ENCODE measurements at places on chromosomes 1 and 21. TPM values are rescaled to one million over a fixed set of nuclear protein-coding genes. Genes with fewer than 3 reads are reported as not detected.

The PPIE gene
- 42.6 TPM for total RNA-seq

GRCh38 chr1:41492341-41492848, 7.9 kb upstream of the EDN2 start:
- peak; percentile 31 for DNase-seq

The ADAM30 gene
- total RNA-seq, result not detected

GRCh38 chr1:233245191-233245765, 50.2 kb downstream of the PCNX2 start:
- DNase-seq, result no peak

GRCh38 chr1:83641206-83641658, 357.7 kb downstream of the TTLL7 start:
- DNase-seq, result no peak

DNA sequence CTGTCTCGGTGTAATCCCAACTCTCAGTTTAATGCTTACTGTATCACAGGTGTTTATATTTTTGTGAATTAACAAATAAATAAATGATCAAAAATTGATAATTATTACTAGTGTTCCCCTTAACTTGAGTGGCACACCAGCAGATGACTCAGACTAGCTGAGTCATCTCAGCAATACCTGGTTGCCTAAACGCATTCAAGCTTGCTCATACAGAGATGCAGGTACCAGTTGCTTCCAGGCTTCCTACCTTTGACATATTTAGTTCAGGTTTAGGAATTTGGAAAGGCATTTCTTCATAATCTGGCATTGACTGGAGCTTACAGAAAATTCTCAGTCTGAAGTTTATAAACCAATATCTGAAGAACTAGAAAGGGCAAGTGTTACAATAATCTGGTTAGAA, 78.9 kb upstream of the LMO4 start:
- DNase-seq, result no peak

GRCh38 chr1:201631037-201631436, 92.1 kb downstream of the NAV1 start:
- DNase-seq, result no peak

The CYP4A22 gene
- total RNA-seq, result not detected

DNA sequence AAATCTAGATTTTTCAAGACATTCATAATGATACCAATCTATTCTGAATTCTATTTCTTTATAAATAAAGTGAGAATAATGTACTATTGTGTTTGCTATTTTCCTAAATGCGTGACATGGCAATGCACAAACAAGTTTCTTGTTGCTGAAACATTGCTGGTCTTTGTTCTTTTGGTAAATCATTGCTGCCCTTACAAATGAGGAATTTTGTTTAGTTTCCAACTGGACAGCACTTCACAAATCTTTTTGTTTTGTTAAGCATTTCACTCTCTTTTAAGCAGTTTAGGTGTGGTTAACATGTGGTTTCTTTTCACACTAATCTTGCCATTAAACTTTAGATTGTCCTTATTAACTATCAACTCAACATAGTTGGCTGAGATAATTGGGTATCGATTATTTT, 94.6 kb downstream of the LRRC7 start:
- no peak for DNase-seq

The FMO1 gene
- total RNA-seq, result not detected

DNA sequence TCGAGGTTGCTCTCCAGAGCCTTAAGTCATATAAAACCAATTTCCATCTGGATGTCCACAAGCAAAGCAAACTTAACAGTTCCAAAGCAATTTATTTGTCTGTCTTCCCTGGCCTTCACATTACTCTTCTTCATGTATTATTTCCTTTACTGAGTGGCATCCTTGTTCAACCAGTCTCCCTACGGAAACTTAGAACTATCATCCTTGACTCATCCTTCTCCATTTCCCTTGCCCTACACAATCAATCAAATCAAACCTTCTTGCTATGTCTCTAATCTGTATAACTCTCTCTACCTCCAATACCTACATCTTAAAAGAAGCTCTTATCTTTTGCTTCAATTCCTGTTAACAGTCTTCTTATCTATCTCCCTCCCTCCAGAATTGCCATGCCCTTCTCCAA, 25.4 kb downstream of the EGLN1 start:
- no peak for DNase-seq

- no peak for DNase-seq
These were observed 30.4 kb downstream of the TTC13 start for GRCh38 chr1:230948301-230948700.

- no peak for DNase-seq
These were observed 3.2 kb downstream of the TEX35 start for GRCh38 chr1:178516110-178516509.

DNA sequence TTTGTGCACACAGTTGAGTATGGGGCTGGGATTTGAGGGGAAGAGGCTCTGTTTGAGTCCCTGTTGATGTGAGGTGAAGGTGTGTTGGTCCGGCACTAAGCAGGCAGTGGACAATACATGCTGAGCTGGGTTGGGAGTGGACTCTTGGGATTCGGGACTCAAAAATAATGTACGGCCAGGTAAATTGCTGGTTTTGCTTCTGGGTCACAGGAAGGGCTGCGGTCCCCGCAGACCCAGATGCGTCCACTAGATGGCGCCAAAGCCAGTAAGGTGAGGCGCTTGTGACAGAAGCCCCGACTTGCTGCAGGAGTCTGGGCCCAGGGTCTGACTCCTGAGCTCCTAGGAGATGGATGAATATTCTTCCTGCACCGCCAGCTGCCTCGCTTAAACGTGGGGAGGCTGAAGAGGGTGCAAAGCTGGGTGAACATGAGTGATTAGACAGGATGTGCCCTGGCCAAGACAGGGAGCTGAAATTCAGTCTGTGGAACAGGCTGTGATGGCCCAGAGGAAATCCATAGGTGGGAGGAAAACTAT, 61.4 kb downstream of the ACBD3 start:
- peak; percentile 82 for DNase-seq

The USH2A gene
- not detected for total RNA-seq

The HRNR gene
- total RNA-seq, result not detected

DNA sequence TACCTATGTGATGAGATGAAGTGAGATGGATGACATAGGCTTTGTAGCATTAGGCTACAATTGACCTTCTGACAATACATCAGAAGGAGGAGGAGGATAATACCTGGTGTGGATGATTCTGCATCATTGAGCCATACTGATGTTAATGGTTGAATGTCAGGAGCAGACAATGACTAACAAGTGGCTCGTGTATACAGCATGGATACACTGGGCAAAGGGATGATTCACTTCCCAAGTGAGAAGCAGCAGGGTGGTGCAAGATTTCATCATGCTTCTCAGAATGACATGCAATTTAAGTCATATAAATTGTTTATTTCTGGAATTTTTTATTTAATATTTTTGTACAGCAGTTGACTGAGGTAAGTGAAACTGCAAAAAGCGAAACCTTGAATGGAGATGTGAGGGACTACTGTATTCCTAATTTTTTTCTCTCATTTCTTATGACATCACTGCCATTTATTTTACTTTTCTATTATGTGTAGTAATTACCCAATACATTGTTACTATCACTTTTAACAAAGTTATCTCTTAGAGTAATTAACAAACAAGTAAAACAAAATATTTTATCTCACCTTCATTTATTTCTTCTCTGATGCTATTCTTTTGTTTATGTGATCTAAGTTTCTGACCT, 34.4 kb upstream of the COP1 start:
- DNase-seq, result peak; percentile 24

DNA sequence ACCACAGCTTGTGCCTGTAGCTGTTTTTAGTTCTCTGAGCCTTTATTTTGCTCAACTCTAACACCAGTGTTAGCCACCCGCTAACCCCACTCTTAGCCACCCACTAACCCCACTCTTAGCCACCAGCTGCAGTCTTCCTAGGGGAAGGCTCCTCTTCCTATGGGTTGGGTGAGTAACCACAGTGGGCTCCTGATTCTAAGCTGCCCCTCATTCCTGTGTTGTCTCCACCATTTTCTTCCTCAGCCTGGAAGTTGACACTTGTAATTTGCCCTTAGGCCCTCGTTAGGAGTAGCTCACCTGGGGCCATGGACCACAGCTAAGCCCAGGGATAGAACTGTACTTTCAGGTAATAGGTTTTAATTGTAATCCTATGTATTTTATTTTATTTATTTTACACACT, 782.9 kb upstream of the TPTE start:
- no peak for DNase-seq

DNA sequence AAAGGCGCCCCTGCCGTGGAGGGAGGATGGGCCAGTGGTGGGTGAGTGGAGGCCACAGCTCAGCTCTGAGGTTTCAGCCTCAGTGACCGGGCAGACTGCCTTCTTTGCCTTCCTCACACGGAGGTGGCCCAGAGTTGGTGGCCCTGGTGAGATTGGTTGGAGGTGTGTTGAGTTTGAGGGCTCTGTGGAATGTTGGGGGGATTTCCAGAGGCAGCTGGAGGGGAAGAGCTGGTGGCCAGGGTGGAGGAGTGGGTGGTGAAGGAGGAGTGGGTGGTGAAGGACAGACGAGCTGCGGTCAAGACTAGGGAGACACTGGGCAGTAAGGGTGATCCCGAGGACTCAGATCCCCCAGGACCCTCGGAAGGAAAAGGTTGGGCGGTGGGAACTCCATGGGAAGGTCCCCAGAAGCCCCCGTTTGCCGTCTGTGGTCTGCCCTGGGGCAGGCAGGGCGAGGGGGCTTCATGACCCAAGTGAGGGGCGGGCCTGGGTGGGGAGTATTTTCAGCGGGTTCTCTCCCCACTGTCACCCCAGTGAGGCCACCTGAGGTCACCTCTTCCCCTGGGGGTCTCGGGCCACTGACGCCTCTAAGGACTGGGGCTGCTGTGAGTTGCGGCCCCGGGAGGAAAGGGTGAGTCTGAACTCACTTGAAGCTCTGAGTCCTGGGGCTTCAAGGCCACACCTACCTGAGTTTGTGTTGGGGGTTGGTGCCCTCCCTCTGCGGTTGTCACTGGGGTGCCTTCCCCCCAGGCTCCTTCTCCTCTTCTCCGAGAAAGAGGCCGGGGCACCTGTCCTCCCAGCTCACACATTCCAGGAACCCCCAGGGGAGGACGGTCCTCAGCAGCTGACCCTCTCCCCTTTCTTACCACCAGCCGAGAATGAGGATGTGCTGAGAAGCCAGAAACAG, 22.7 kb upstream of the PIK3CD start:
- DNase-seq, result no peak

The OR2AK2 gene
- total RNA-seq, result not detected

- DNase-seq, result peak; percentile 39
These were observed 33.3 kb upstream of the KCNE1 start for GRCh38 chr21:34545079-34545884.

GRCh38 chr1:7860130-7860529, 7.3 kb upstream of the UTS2 start:
- no peak for DNase-seq

DNA sequence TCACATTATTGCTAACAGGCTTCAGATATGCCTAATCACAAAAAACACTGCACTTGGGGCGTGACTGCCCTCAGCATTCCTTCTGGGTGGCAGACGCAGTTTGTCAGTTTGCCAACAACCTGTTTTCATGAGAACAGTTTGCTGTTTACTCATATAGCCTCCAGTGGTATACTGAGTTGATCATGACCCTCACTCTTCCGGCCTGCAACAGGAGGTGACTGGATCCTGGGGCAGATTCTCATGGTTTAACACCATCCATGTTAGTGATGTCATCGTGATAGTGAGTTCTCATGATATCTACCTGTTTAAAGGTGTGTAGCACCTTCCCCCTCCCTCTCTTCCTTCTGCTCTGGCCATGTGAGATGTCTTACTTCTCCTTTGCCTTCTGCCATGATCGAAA, 555.2 kb downstream of the PLPP3 start:
- DNase-seq, result no peak

DNA sequence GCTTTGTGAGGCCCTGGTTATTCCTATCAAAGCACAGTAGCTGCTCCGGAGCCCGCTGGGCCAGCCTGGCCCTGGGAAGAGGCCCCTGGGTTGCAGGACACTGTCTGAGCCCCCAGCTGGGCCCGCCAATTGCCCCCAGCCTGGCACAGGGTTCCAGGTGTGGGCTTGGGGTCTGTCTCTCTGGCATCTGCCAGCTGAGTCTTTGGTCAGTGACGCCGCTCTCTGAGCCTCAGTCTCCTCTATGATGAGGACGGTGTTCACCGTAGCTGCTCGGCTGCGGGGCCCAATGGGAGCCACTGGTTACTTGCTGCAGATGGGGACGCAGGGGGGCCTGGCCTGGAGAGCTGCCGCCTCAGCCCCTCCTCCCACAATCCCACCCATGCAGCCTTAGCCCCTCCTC, 41.0 kb downstream of the TP73 start:
- DNase-seq, result no peak

The RAB42 gene
- total RNA-seq, result 1.2 TPM

DNA sequence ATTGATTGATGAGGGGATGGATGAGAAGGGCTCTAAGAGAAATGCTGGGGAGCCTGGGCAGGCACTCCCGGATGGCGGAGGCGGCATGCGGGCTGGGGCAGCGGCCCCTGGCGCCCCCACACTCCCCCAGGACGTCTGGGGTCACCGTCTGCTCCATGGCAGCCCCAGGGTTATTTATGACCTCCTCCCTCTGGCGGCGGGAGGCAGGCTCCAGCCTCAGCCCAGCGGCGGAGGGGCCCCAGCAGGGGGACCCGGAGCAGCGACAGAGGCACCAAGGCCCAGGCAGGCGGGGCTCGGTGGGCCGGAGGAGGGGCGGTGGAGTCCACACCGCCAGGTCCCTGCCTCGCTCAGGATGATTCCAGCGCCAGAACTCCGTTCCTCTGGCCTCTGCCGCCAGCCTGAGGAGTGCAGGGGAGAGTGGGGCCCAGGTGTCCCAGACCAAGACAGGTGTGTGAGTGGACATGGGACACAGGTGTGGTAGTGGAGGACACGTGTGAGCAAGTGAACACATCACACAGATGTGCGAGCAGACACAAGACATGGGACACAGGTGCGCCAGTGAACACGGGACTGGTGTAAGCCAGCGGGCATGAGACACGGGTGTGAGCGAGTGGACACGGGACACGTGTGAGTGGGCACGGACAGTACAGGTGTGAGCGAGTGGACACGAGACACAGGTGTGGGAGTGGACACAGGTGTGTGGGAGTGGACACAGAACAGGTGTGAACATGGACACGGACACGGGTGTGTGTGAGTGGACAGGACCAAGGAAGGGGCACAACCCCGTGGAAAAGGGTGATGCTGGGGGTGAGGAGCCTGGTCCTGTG, 2.5 kb upstream of the SAMD11 start:
- DNase-seq, result peak; percentile 56

GRCh38 chr1:19448491-19449439, 36.6 kb downstream of the CAPZB start:
- peak; percentile 66 for DNase-seq

DNA sequence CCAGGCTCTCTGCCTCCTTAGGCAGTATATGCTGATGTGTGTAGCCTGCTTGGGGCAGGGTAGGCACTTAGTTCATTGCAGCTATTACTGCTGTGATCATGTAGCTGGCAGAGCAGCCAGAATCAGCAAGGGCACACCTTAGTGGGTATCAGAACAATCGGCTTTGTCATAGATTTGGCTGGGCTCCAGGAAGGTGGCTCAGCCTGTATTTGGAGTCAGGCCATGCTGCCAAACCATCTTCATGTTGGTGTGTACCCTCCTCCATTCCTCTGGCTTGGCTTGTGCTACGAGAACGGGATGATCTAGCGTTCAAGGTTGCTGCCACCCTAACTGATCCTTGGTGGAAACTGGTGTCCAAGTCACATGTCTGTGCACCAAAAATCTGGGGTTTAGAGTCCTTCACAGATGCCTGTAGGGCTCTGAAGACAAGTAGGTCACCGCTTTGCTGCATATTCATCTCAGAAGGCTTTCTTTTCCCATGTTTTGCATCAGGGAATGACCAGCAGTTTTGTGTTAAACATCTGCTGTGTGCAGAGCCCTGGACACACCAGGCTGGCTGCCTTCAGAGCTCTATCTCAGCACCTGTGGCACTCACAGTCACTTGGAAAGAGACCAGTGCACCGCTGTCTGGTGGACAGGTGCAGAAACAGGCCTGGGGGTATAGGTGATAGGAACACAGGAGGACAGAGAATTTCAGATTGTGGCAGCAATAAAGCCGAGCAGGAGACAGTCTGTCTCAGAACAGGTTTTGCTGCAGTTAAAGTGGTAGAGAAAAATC, 23.7 kb downstream of the VANGL1 start:
- no peak for DNase-seq

The ADAMTS1 gene
- total RNA-seq, result 16.3 TPM

Measured in endothelial cell of umbilical vein (primary cell).